ENCODE measurements at places on chromosomes 7 and 10.

GRCh38 chr10:71301371-71301916, 17.6 kb upstream of the SLC29A3 start:
- DNase-seq: no peak
- no peak overlapping the region for H3K27ac ChIP-seq
- H3K4me3 ChIP-seq: no peak overlapping the region
- H3K36me3 ChIP-seq: no peaks in the 10 kb centered on the region
- no peaks in the 10 kb centered on the region for H3K4me1 ChIP-seq

DNA sequence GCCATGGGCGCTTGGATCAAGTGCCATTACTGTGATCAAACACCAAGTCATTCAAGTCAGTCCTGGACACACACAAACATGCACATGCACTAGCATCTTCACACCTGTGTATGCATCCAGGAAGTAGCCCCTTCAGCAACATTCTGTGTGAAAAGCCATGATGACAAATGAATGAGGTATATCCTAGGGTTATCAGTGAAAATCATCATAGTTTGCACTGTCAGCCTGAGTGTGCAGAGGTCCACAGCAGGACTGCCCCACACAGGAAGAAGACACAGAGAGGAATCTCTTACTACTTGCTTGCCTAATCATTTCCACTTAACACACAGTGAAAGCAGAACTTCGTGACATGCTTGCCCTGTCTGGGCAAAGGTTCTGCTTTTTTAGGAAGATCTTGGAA, 184.0 kb upstream of the ADO start:
- H3K4me1 ChIP-seq: peaks cover 37% of the 10 kb centered on the region
- no peaks in the 10 kb centered on the region for H3K36me3 ChIP-seq
- H3K27ac ChIP-seq: no peak overlapping the region
- no peak for DNase-seq
- H3K27me3 ChIP-seq: peaks cover 14% of the 10 kb centered on the region
- no peak overlapping the region for H3K4me3 ChIP-seq

GRCh38 chr10:5959142-5959541, 18.2 kb downstream of the IL15RA start:
- no peak overlapping the region for H3K4me3 ChIP-seq
- H3K36me3 ChIP-seq: peaks cover 39% of the 10 kb centered on the region
- H3K27me3 ChIP-seq: no peaks in the 10 kb centered on the region
- no peaks in the 10 kb centered on the region for H3K4me1 ChIP-seq

- H3K4me3 ChIP-seq: no peak overlapping the region
- H3K4me1 ChIP-seq: peaks cover 6% of the 10 kb centered on the region
- DNase-seq: no peak
- no peak overlapping the region for H3K27ac ChIP-seq
Measured at GRCh38 chr7:50717181-50717580, 65.5 kb downstream of the GRB10 start.

DNA sequence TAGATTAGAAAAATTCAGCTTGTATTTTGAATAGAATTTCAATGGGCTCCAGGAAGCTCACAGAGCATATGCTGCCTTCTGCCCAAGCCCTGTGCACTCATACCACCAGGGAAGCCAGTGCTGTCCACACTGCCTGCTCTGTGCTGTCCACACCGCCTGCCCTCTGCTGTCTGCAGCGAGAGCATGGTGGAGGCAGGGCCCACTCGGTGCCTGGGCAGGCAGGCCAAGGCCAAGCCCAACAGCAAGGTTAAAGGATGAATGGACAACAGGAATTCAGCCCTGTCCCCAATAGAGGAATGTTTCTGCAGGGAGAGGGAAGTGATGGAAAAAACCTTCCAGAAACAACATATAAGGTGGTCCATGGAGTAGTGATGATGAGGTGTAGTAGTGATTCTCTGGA, 146.8 kb downstream of the GFRA1 start:
- DNase-seq: no peak
- no peaks in the 10 kb centered on the region for H3K27me3 ChIP-seq
- no peaks in the 10 kb centered on the region for H3K36me3 ChIP-seq
- H3K4me1 ChIP-seq: no peaks in the 10 kb centered on the region
- H3K27ac ChIP-seq: no peak overlapping the region

- H3K27me3 ChIP-seq: peaks cover 42% of the 10 kb centered on the region
- no peak overlapping the region for H3K4me3 ChIP-seq
- no peaks in the 10 kb centered on the region for H3K36me3 ChIP-seq
- H3K4me1 ChIP-seq: peaks cover 1% of the 10 kb centered on the region
Measured at GRCh38 chr10:125054669-125055268, 105.6 kb downstream of the CTBP2 start.

Measured in activated CD8-positive, alpha-beta memory T cell treated with anti-CD3 and anti-CD28 coated beads, Interleukin-2, amount 10 ng/mL, durations not matched to agents 7 days and 5 days (primary cell).